ENCODE measurements at places on chromosomes 3 and 15.

- peak; percentile 24 for DNase-seq
These were observed 27.6 kb upstream of the RAB7A start for GRCh38 chr3:128698211-128699047.

- DNase-seq: no peak
These were observed 134.4 kb downstream of the CACNA1D start for GRCh38 chr3:53628536-53629401.

GRCh38 chr3:21185816-21186314, 565.1 kb downstream of the ZNF385D start:
- DNase-seq: no peak

GRCh38 chr3:126270145-126270811, 86.9 kb downstream of the KLF15 start:
- no peak for DNase-seq

- DNase-seq: no peak
These were observed 193.1 kb downstream of the XXYLT1 start for GRCh38 chr3:195077611-195078540.

GRCh38 chr3:167729591-167729990, 5.1 kb downstream of the PDCD10 start:
- no peak for DNase-seq

DNA sequence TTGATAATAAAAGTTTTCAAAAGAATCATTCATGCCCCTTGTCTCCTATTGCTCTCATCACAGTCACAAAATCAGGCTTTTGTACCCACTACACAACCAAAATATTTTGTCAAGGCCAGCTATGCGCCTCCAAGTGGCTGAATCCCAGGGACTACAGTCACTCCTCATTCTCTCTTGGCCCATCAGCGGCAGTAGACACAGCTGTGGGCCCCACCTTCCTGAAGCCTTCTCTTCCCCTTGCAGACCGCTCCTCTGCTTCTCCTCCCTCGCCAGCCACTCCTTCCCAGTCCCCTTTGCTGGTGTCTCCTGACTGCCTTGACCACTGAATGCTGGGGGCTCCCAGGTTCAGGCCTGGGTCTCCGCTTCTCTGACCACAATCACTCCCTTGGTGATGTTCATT, 52.1 kb downstream of the LSM3 start:
- no peak for DNase-seq

DNA sequence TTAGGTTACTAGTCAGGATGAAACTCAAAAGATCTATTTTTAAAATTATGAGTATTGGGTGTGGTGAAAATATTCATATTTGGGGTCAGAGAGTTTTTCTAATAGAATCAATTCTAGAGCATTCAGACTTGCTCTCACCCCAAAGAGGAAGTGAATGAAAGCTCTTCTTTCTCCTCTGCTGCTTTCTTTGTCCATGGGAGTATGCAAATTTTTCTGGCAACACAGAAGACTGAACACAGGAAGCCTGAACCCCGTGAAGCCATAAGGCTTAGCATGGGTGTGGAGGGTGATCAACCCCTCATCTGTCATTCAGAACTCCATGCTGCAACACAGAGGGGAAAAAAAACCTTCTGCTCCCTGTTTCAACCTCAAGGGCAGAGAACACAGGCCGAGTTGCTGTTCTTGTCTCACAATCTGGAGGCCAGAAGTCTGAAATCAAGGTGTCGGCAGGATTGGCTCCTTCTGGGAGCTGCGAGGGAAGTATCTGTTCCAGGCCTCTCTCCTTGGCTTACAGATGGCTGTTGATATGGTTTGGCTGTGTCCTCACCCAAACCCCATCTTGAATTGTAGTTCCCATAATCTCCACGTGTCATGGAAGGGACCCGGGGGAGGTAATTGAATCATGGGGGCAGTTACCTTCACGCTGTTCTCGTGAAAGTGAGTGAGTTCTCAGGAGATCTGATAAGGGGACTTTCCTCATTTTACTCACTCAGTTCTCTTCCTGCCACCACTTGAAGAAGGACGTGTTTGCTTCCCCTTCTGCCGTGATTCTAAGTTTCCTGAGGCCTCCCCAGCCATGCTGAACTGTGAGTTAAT, 33.7 kb upstream of the CD47 start:
- peak; percentile 74 for DNase-seq

GRCh38 chr15:29695489-29696167, 126.6 kb downstream of the TJP1 start:
- no peak for DNase-seq

DNA sequence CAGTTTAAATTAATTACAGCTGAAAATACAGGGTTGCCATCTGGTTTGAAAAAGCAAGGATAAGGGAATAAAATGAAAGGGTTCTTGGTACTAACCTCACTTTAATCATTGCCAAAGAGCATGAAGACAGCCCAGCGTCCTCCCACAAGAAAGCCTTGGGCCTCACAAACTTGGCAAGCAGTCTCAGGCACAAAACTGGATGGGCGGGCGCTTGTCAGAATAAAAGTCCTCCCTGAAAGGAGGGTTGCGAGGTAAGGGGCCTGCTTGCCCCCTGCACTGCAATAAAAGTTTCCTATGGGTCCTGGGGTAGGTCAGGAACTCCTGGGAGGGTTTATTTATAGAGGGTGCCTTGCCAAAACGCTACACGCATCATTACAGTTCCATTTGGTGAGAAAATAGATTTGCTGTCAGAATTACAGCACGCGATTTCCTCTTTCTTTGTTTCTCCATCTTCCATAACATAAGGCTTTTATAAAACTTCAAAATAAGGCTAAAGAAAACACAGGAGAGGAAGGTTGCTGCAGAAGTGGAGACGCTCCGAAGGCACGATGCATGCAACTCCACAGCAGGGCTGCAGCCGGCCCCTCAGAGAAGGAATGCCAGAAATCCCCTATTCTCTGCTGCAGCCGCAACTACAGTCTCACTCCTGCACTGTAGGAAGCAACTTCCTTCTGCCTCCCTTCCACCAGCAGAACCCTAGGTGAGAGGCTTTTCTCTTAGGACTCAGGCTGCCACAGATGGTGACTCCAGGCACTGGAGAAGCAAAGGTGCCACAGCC, 61.3 kb downstream of the VGLL4 start:
- no peak for DNase-seq

DNA sequence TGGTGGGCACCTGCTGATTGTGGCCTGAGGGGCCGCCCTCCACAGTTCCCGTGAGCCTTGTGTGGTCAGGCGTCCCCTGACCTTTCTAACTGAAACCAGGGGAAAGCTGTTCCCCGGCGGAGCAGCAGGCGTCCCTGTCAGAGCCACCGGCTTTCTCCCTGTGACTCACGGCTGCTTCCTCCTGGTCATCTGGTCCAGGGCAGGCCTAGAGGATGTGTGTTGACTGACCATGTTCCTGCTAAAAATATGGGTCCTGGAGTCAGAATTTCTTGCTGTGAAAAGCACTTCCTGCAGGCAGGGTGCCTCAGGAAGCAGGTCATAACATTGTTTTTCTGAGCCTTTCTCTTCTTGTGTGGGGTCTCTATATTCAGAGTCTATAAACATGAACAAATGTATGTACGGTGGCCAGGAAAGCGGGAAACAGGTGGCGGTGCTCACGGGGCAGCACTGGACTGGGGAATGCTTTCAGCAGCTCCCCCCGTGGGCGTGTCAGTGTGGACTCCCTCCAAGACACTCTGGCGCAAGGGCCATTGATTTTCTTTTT, 38.4 kb upstream of the CGNL1 start:
- no peak for DNase-seq

Data from activated CD4-positive, alpha-beta T cell treated with anti-CD3 and anti-CD28 coated beads, Interleukin-2, amount 50 U/mL, for 48 hours (primary cell).